Bone marrow (tissue), 2 donors: ENCODE measurements at places on chromosomes 1 and 21.

DNA sequence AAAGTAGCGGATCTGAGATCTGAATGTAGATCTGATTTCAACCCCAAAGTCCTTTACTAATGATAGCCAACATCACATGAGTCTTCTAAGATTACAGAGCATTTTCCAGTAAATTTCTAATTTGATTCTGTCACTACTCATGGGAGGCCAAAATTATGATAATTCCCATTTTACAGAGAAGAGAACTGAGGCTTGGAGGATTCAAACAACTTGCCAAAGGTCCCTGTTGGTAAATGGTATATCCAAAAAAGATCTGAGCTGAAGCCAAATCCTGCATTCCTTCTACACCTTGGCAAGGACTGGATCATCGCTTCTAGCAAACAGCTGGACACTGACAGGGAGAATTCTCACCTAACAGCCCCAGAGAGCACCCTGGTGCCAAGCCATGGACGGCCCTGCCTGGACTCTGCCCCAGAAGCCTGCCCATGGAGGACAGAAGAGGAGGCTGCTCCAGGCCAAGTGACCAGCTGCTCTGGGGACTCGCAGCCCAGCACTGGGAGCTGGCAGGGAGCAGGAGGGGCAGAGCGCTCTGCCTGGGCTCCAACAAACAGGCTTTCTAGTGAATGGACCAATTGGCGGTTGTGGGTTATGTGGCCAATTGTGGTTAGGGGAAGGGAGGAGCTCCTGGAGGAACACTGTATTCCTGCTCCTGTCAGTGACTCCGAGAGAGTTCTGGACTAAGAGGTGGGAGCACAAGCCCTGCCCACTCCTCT is 6.4 kb upstream of the CSF1 start:
- no peak for DNase-seq

GRCh38 chr21:16794950-16795349 is 717.9 kb upstream of the CXADR start:
- DNase-seq = no peak

- no peak for DNase-seq
These were observed 325.6 kb downstream of the TTLL7 start for GRCh38 chr1:83673312-83673711.

GRCh38 chr1:231058416-231059109 is 18.5 kb upstream of the FAM89A start:
- DNase-seq = no peak

GRCh38 chr1:223403184-223403815 is 10.1 kb downstream of the CCDC185 start:
- DNase-seq = no peak

DNA sequence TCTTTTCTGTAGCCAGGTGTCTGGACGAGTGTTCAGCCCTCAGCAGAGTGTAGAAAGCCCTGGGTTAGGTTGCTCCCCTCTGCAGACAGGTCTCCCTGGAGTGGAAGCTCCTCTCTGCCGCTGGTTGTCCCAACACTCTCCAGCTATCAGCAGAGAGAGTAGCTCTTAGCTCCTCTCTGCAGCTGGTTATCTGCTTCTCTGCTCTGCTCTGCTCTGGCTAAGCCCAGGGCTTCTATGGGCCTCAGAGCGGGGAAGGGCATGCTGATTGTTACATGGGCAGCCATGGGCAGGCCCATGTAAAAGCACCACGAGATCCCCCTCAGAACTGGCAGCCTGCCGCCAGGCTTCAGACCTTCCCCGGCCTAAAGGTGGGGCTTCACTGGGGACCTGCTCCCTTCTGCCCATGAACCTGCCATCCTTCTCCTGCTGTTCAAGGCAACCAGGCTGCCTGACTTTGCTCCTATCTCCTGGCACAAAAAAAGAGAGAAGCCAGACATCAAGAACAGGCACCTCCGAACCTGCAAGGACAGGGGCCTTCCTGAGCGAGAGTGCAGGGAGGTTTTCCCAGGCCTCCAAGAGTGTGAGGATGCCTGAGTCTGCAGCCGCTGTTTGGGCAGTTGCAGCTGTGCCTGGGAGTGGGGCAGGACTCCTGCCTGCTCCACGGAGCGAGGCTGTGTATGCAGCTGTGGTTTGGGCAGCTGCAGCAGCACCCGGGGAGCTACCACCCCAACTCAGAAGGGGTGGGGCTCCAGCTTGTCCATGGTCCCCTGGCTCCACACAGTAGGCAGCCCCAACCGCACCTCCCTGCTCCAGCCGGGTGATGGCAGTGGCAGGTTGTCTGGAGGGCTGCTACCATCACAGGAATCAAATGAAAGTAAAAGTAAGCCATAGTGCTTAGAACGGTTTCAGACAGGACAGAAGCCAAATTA is 973.7 kb downstream of the LTN1 start:
- no peak for DNase-seq

- no peak for DNase-seq
These were observed 8.5 kb downstream of the IGSF8 start for GRCh38 chr1:160089883-160090282.

DNA sequence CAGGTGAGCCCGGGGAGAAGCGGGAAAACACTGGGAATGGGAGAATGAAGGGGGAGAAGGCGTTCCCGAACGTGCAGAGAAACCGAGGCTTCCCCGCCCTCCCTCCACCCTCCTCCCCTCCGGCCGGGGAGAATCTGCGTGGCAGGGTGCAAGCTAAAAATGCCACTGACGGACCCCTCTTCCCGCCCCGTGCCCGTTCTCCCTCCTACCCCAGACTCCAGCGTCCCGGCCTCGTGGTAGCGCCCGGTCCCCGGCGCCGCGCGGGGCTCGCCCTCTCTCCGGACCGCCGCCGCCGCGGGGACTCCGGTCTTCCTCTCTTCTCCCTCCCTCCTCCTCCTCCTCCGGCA is 81.6 kb upstream of the AK4 start:
- DNase-seq = no peak

GRCh38 chr1:2641381-2642130 is 8.7 kb upstream of the MMEL1 start:
- no peak for DNase-seq

GRCh38 chr1:197614916-197615692 is 160.2 kb downstream of the DENND1B start:
- peak; percentile 31 for DNase-seq

GRCh38 chr1:29123887-29124365 is at the start of gene TMEM200B:
TSS of gene TMEM200B (minus strand) at chr1:29123903. CDS start at chr1:29121828, 2,075 bp downstream.
- no peak for DNase-seq

DNA sequence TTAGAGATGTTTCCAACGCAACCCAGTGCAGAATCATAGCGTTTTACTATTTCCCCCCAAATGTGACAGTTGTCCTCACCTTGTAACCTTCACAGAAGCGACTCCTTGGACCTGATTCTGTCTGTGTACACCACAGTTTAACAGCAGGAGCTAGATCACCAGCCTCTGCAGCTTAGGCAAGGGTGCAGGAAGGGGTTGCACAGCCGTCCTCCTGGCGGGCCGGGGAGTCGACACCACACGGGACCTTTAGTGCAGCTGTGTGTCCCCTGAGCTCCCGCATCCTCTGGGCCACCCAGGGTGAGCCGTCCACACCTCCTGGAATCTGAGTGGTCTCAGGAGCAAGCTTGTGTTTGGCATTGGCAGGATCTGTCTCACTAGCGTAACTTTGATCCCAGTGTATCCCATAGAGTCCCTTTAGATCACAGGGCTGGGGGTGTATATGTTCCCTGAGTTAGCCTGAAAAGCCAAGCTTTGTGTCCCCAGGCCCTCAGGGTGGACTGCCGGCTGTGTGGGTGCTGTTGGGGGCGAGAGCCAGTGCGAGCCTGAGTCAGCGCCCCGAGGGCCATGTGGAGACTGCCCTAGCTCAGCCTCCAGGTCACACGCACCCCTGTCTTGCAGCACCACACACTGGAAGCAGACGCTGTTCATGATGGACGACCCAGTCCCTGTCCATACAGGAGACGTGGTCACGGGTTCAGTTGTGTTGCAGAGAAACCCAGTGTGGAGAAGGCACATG is 27.5 kb downstream of the PRMT2 start:
- DNase-seq = no peak

GRCh38 chr1:114462341-114462740 is 48.7 kb downstream of the TRIM33 start:
- DNase-seq = no peak

DNA sequence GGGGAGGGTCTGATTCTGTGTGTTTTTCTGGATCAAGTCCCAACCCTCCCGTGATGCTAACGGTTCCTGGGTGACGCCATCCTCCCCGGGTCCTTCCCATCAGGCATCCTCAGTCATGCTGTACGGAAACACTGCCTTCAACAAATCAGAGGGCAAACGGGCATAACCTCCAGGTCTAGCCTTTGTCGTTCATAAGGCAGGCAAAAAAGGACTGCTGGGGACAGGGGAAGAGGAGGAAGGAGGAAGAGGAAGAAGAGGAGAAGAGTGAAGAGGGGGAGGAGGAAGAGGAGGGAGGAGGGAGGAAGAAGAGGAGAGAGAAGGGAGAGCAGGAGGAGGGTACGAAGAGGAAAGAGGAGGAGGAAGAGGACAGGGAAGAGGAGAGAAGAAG is 84.4 kb downstream of the ITPKB start:
- DNase-seq = no peak

GRCh38 chr1:172229942-172230341 is 190.5 kb upstream of the C1orf105 start:
- no peak for DNase-seq

GRCh38 chr1:230642263-230642959 is at the start of gene COG2:
TSS of gene COG2 (plus strand) at chr1:230642481. CDS start at chr1:230642607, 126 bp downstream.
- DNase-seq = peak; percentile 87

DNA sequence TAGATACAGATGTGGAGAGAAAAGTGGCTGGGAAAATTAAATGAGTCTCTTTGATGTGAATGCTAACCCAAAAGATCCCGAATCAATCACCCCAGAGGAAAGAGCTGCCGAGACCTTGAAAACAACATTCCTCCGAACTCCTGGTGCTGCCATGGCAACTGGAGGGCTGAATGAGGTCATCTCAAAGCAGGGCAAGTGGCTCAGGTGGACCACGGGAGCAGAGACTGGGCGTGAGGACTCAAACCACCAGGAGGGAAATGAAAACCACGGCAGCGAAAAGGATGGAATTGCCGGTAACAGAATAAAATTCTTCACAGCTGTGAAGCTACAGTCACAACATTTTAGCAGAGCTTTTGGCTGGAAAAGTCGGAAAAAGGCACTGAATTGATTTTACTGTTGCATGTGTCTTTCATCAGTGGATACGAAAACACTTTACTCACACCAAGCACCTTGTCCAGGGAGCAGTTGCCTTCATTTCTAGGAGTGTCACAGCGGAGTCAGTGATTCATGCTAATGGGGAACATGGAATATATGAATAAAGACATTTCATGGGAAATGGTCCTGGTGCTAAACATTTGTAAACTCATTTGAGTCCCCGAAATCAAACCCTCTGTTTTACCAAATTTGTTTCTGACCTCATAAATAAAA is 23.2 kb upstream of the BECN2 start:
- DNase-seq = no peak

- no peak for DNase-seq
These were observed 316.3 kb downstream of the TGFB2 start for GRCh38 chr1:218661411-218661810.

GRCh38 chr1:97137862-97138514 is 416.4 kb downstream of the PTBP2 start:
- DNase-seq = peak; percentile 56

- DNase-seq = no peak
These were observed 200.4 kb downstream of the DNM3 start for GRCh38 chr1:172041742-172042141.

- peak; percentile 50 for DNase-seq
These were observed at the start of gene GPN2 for GRCh38 chr1:26889551-26890466. TSS of gene GPN2 (minus strand) at chr1:26890283. CDS start at chr1:26890096, 187 bp downstream.

GRCh38 chr1:45458894-45459293 is 32.1 kb downstream of the TESK2 start:
- DNase-seq = no peak

DNA sequence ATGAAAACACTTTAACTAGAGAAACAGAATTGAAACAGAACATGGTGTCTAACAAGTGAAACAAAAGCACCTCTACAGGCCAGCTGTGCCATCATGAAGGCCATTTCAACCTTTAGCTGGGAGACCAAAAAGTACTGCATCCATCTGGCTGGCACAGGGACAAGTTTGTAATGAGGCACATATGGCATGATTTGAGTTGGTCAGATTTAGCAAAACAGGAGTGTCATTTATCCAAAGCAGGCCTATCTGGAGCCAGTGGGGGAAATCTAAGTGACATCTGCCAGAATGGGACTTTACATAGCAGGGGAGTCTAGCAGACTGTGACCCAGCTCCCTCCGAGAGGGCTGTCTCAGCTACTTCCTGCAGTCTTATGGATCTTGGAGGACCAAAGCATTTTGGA is 51.9 kb downstream of the DNTTIP2 start:
- no peak for DNase-seq

DNA sequence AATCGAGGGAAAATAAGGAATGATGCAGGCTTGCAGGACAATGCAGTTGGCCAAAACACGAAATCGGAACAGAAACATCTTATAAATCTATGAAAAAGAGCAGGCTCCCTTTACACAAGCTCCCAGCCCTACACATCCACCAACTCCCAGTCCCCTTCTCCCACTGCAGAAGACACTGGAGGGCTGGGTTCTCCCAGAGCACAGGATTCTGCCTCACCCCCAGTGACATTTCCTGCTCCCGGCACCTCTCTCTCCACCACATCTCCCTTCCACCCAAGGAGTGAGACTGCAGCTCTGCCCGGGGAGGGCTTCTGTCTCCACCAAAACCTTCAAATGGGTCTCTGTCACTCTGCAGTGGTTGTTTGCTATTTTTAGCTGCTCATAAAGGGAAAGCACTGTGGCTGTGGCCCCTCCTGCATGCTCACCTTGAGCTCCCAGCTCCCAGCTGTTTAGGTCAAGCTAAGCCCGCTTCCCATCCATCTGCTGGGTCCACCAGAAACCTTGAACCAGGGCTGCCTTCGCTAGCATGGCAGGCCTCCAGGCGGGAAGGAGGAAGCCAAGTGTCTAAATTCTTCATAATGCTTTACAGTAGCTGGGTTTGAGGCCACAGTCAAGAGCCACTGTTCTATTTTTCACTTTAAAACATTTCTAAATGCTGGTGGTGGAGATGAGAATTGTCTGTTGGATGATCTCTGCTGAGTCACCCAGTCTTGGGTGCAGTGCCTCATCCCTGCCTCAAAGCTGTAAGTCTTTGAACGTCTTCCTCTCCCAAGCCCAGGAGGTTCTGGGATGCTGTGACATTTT is 3.3 kb upstream of the C2CD2 start:
- DNase-seq = no peak

DNA sequence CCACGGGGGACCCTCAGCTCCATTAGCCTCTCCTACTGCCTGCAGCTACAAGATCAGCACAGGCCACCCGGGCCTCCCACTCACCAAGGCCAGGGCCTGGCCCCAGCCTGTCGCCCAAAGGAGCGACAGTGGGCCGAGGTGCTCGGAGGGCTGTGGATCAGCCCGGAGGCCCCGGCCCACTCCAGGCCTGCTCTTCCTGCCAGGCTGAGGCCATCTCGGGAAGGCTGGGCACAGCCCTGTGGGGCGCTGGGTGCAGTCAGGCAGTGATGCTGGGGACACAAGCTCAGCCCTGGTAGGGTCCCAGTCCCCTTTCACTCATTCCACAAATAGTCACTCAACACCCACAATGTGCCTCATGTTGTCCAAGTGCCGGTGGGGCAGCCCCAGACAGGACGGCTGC is 58.8 kb downstream of the CASZ1 start:
- DNase-seq = no peak

DNA sequence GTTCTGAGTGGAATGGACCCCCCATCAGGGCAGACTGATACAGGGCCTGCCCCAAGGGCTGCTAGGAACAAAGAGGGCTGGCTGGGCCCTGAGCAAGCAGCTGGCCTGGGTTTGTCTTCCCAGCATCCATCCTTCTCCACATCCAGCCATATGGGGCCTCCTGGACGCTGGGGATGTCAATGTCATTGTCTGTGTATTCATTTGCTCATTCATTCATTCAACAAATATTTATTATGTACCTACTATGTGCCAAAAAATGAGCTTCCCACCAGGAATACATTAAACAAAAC is 15.6 kb upstream of the ECE1 start:
- DNase-seq = no peak

- no peak for DNase-seq
These were observed 169.0 kb downstream of the RYR2 start for GRCh38 chr1:237211031-237211430.
